Right ventricle myocardium inferior (tissue), 1 donor: ENCODE measurements at places on chromosomes 2 and 18. TPM values are rescaled to one million over a fixed set of nuclear protein-coding genes. Genes with fewer than 3 reads are reported as not detected.

- DNase-seq = no peak
Observed at GRCh38 chr2:196944570-196944969, 18.1 kb upstream of the PGAP1 start.

CRYBA2 gene
- not detected for total RNA-seq

- no peak for DNase-seq
Observed at GRCh38 chr2:115389898-115390565, 947.6 kb downstream of the DPP10 start.

CASP10 gene
- 6.2 TPM for total RNA-seq

DNA sequence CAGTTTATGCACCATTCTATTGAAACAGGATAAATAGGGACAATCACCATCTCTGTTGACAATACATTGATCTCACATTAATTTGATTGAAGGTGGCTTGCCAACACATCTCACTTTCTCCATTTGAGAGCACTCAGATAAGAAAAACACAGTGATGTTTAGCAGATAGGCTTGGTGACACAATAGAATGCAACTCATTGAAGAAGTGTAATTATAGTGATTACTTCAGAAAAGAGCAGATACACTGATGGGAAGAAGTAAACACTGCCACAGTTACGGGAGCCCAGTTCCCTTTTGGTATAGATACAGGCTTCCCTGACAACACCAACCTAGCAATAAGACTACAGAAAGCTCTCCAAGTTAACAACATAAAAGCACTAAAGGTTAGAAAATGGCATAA is 89.1 kb downstream of the FIGN start:
- no peak for DNase-seq

DNA sequence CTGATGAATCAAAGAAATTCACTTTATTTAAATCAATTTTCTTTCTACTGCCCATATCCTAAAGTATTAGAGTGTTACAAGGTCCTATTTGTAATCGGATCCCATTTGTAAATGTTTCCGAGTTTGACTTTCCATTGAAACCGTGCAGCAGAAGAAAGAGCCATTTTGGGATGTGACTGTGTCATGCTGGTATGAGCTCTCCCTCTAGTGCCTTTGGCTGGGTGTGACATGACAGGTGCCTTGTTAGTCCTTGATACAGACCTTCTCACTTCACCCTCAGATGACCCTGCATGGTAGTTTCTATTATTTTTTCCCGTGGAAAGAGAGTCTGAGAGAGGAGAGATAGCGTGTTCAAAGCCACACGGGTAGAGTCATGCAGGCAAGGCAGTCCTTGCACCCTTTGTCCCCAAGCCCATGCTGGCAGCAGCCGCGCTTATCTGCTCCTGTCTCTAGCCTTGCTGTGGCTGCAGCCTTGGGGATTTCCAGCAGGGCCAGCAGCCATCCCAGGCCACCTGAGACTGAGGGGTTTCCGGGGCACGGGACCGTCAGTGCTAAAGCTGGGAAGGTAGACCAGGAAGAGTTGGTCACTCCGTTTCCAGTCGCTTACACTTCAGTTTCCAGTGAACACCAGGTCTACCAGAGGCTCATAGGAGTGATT is 21.4 kb downstream of the CHMP1B start:
- DNase-seq = no peak

DNA sequence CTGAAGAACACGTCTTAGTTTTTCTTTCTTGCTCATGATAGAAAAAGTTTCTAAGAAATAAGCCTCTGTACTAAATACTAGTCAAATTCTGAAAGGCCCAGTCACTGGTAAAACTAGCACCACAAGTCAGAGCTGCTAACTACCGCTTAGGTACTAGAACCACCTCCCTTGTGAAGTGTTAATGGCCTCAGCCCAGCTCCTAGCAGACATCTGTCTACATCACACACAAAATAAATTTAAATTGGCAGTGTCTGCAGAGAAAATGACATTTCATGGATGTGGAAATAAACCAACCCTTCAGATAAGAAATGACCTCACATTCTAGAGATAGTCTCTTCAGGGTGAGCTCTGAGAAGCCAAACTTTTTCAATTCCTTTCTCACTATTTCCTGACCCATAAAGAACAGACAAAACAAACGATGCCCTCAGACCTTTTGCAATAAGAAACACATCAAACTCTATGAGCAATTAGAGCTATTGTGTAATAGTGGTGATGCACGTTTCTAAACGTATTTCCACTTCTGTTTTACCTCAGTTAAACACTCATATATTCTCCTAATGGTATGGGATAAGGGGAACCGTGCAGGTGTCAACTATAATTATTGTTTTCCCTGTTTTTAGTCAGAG is 70.3 kb upstream of the DSG1 start:
- DNase-seq = no peak

- DNase-seq = no peak
Observed at GRCh38 chr2:174004905-174005605, 39.9 kb upstream of the SP3 start.

- peak; percentile 17 for DNase-seq
Observed at GRCh38 chr2:129490641-129491040, 488.8 kb upstream of the RAB6C start.

PPP1R1C gene
- 24.0 TPM for total RNA-seq

DNA sequence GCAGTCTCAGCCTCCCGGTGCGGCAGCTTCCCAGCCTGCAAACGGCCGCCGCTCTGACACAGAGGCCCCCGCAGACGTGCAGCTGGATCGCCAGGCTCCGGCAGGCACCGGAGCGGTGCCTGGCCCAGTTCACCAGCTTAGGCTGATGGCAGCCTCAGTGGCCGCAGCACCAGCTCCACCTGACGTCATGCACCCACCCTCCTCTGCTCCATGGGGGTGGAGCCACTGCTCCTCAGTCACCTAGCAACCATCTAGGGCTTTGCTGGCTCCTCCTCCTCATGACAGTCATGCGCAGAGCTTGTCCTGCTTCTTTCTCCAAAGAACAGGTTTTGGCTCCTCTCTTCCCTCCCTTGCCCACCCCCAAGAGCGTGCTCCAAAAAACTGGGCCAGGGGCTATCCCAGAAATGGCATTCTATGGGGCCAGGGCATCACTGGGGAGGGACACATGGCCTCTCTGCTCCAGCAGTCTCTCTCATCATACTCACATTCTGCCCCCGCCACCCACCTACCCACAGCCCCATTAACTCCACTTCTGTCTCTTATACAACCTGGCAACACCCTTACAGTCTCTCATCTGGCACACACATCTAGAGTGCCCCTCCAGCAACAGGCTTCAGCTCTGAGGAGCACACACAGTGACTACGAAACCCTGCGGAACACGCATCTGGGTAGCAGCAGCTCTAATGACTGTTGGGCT is 5.5 kb downstream of the DCTN1 start:
- DNase-seq = peak; percentile 82

FOXD4L1 gene
- not detected for total RNA-seq

FAM124B gene
- 1.9 TPM for total RNA-seq

- no peak for DNase-seq
Observed at GRCh38 chr2:225402210-225402776, 2.8 kb downstream of the NYAP2 start.

IKZF2 gene
- total RNA-seq = 4.7 TPM

DNA sequence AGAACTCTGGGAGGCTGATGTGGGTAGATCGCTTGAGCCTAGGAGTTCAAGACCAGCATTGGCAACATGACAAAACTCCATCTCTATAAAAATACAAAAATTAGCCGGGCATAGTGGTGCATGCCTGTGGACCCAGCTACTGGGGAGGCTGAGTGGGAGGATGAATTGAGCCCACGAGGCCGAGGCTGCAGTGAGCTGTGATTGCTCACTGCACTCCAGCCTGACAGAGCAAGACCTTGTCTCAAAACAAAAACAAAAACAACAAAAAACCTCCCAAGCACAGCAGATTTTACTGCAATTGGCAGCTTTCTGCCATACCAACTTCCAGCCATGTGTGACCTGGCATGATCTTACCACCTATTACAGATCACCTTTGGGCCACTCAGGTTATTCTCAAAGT is 57.7 kb upstream of the LRPPRC start:
- no peak for DNase-seq

GRCh38 chr2:138949517-138949916 is 169.3 kb upstream of the NXPH2 start:
- no peak for DNase-seq

DNA sequence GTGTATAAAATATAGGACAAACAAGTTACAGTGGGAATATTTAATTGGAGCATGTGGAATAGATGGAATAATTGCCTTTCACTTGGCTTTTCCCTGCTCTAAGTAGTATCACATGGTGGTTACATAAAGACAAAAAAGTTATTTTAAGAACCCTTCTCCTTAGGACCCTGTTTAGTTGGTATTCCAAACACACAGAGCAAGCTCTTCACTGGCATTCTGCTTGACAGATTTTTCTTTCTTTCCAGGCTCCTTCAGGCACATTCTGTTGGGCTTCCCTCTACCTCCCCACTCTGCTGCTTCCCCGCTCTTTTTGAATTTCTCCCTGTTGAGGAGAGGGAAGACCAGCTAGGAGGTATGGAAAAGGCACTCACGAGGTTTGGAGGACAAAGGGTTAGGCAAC is 29.0 kb upstream of the DARS1 start:
- DNase-seq = no peak

DNA sequence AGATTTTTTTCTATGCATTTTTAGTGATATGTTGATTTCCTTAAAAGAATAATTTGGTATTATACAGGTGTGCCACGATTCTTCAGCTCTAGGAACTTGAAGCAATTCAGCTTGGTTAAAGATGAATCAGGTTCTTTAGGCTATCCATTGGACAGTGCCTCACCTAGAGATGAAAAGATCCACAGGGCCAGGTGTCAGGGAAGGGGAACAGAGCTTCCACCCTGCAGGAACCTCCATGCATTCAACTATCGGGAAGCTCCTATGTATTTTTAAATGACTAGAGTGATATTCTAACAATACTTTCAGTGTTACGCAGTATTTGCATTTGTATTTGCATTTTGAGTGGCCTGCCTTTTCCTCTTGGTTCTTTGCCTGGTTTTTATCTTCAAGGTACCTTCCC is 40.2 kb downstream of the PKP4 start:
- no peak for DNase-seq

DNA sequence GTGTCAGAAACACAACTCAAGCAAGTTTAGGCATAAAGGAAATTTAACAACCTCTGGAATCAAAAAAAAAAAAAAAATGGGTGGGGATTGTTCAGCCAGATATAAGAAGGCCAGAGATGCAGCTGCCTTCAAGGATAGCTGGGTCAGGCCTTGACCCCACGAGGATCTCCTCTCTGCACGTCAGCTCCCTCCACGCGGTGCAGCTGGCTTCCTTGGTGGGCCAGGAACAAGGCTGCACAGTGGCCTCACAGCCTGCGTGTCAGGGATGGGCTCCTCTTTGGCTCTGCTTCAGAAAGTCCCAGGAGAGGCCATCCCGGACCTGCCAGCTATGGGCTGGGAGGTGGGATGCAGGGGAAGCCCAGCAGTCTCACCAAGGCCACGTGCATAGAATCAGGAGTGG is 55.5 kb downstream of the TIMM21 start:
- no peak for DNase-seq

GRCh38 chr2:110745048-110745447 is 12.7 kb downstream of the ACOXL start:
- no peak for DNase-seq

DNA sequence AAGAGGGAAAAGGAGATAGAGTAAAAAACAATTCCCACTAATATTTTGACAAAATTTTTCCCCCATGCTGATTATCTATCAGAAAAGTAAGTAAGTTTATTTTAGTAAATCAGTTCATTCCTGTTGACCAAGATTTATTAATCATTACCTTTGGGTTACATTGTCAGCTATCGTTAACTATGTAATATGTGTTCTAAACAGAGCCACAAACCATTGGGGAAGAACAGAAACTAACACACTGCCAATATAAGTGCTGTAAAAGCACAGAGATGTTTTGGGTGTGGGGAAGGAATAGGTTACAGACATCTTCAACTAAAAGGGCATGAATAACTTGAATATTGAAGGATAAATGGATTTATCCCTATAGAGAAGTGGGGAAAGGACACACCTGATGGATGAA is 42.5 kb upstream of the ACADL start:
- DNase-seq = no peak

DNA sequence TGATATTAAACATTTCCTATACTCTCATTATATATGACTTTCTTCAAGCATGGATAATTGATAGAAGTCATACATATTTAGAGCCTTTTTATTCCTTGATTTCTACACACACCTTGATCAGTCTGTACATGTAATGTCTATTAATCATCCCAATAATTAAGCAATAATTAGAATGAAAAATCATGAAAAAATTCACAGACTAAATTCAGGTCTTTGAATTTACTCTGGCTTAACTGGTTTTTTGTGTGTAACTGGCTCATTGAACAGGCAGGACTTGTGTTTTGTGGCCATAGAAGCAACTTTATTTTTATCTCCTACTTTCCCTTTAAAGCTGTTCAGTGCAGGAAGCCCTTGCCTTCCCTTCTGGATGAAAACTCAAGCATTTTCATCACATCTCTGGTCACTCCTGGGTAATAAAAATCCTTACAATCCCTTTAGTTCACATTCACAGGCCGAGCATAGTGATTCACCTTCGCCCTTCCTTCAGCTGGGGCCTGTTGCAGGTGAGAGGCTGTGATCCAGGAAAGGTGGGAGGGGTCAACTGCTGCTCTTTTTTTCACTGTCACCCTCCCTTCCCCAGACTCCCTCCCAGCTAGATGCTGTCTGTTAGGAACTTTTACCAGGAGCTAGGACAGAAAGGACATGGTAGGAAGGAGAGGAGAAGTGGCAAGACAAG is 58.0 kb upstream of the ITSN2 start:
- DNase-seq = no peak

DNA sequence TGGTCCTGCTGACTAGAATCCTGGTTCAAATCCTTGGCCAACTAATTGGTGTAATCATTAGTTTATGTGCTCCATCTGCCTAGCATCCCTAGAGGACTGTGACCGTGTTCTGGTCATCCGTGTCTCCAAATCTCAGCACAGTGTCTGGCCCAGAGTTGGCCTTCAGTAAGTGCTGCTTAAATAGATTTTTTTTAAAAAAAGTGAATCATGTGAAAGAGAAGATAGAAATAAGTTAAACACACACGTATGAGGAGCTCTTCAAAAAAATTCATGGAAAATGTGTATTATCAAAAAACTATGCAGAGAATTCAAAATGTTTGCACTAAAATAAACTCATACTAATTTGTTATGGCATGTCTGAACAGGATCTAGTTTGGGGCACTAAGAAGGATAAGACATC is 129.3 kb upstream of the TLK1 start:
- DNase-seq = no peak

C2orf78 gene
- not detected for total RNA-seq

DNA sequence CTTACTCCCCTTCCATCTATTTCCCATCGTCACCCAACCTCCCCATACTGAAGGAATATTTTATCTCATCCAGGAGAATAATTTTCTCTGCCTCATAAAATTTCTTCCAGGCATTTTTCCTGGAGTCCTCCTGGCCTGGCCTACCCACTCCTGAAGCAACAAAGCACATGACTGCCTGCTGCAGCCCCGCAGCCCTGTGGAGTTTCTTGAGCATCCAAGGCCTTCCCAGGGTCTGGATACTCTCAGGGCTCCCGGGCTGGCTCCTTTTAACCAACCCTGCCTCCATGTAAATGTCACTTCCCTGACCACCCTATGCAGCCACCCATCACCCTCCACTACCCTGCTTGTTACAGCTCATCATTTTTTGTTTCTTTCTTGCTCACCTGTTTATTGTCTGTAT is 64.0 kb downstream of the CDH20 start:
- DNase-seq = no peak

GRCh38 chr18:57539702-57540101 is 46.8 kb downstream of the FECH start:
- DNase-seq = no peak

GRCh38 chr2:172972005-172972619 is 103.5 kb upstream of the MAP3K20 start:
- DNase-seq = no peak

- no peak for DNase-seq
Observed at GRCh38 chr2:238644095-238645081, 203.5 kb upstream of the TWIST2 start.

GRCh38 chr2:147182260-147182659 is 662.6 kb upstream of the ACVR2A start:
- DNase-seq = no peak
